ENCODE measurements at places on chromosomes 5 and 9.

DNA sequence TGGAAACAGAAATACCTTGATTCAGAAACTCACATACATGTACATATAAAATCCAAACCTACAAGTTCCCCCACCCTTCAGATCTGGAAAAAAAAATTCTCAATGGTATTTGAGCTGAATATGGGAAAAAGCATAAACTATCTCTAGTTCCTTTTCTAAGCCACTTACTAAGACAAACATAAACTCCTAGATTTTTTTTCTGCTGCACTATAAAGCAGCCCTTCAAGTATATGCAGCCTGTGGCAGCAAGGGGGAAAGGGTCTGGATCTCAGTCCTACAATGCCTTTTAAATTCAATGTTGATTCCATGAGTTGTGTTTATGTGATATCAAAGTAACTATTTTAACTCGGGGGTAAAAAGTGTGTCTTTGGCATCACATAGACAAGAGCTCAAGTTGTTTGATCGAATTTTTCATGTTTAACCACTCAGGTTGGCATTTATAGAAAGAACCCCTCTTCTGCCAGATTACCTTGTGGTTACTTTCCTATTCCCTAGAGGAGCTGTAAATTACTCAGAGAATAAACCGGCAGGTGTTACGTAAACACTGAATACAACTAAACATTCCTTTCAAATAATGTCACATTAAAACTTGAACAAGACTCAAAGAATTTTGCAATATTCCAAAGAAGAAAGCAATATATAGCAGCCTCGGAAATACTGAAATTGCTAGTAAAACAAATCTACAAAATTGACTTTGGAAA lies 91.8 kb upstream of the FER start:
- DNase-seq, result no peak

DNA sequence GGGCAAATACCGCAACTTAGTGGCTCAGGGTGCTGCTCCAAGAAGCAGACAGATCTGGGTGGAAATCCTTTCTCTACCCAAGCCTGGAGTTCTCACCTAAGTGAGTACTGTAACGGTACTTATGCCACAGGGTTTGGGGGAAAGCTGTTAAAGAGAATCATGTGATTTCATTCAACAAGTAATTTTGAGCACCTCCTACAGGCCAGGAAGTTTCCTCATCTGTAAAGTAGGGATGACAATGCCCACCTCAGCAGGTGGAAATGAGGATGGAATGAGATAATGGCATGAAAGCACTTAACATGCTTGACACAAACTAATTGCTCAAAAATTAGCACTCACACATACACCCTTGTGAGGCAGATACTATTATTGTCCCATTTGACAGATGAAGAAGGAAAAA lies 114.1 kb downstream of the JAKMIP2 start:
- no peak for DNase-seq

- DNase-seq, result no peak
These were observed 65.2 kb downstream of the HMHB1 start for GRCh38 chr5:143877196-143877595.

DNA sequence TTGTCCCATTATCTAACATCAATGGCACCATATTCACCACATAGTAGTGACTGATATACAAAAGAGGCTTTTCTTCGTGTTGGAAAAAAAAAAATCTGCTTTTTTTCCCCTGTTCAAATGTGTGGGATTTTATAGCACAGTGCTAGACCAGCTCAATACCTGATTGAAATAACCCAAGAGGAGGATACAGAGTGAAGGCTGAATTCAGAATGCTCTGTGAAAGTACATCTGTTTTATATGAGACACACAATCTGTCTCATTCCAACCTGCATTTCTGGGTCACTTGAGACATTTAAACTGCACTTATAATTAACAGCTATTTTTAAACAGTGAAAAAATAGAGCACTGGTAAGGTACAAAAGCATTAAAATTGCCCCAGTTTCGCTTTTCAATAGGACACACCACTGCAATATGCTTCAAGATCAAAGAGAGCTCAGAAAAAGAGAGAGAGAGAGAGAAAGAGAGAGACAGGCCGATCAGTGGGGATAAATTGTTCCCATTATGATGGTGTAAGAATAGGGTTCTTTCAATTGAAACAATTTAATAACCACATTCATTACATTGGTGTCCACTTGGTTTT lies 179.3 kb downstream of the NR2F1-AS1 start:
- DNase-seq, result no peak

- DNase-seq, result no peak
These were observed 17.4 kb downstream of the UBTD2 start for GRCh38 chr5:172266071-172266675.

DNA sequence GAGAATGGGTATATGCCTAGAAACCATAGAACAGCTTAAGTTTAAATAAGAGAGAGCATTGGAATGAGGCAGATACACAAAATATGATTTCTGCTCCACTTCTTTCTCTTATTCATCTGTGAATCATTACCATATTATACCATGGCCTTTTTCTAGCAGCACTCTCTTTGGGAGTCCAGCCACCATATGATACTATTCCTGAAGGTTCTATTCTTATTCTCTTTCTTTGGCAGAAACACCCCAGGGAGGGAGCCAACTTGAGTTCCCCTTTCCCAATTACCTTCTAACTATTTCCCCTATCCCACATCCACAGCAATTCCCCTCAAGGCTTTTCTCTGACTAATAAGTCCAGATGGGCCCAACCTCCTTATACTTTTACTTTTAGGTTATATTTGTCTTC lies 55.9 kb downstream of the NDUFAF2 start:
- DNase-seq, result no peak

DNA sequence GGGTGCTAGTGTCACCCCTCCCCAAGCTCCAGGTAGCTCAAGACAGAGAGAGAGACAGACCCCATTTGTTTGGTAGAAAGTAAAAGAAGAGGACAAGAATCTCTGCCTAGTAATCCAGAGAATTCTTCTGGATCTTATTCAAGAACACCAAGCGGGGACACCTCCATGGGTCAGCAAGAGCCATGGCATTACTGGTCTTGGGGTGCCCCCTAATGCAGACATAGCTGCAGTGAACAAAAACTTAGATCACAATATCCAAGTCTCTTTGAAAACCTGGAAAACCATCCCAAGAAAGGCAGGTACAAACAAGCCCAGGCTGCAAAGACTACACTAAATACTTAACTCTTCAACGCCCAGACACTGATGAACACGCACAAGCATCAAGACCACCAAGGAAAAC lies 29.9 kb upstream of the PDE4D start:
- no peak for DNase-seq

DNA sequence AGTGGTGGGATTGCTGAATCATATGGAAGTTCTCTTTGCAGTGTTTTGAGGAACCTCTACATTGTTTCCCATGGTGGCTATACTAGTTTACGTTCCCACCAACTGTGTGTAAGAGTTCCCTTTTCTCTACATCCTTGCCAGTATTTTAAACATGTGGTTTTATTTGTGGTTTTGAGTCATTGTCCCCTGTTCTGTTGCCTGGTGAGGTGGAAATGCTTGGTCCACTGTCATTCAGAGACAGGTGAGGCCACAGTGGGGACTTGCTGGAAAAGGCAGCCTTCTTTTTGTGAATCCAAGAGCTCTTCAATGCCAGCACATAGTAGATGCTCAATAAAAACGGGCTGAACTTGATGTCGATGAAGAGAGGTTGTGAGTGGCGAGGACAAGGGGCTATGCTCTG lies 44.2 kb downstream of the SH3PXD2B start:
- DNase-seq, result no peak

DNA sequence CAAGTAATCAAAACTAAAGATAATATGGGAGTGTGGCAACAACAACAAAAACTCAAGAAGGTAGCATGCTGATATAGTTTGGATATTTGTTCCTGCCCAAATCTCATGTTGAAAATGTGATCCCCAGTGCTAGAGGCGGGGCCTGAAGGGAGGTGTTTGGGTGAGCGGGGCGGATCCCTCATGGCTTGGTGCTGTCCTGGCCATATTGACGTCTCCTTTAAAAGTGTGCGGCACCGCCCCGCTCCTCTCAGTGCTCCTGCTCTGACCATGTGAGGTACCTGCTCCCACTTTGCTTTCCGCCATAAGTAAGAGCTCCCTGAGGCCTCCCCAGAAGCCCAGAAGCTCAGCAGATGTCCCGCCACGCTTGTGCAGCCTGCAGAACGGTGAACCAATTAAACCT lies 25.6 kb downstream of the MED27 start:
- DNase-seq, result no peak

- DNase-seq, result no peak
These were observed 48.6 kb upstream of the FCN1 start for GRCh38 chr9:134966270-134966669.

DNA sequence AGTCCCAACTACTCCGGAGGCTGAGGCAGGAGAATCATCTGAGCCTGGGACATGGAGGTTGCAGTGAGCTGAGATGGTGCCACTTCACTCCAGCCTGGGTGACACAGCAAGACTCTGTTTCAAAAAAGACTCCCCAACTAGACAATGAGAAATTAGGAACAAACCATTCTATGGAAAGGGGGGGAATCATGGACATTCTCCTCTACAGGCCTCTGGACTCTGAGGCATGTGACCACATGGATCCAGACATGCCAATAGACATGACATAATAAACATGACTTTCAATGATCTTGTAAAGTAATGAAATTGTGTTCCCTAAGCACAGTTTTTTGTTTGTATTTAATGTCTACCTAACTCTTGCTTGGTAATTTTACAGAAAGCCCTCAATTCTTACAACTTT lies 8.8 kb downstream of the HOMER1 start:
- no peak for DNase-seq

GRCh38 chr5:79227484-79228025 lies 8.4 kb upstream of the JMY start:
- DNase-seq, result no peak

DNA sequence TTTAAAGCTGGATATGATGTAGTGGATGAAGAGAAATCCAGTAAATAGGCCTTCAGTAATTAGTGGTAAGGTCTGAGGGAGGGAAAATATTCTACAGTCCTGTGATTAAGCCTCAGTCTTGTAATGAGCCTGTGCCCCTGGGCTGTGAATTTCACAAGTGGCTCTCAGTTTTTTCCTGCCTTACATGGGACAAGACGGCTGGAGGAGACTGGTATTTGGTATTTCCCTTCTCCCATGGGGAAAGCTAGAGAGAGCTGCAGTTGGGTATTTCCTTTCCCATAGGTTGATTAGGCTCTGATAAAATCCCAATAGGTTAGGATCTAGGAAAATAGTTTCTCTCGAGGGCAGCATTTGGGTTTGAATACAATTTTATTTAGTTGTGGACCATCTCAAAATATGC lies 62.2 kb upstream of the GNA14 start:
- DNase-seq, result no peak

DNA sequence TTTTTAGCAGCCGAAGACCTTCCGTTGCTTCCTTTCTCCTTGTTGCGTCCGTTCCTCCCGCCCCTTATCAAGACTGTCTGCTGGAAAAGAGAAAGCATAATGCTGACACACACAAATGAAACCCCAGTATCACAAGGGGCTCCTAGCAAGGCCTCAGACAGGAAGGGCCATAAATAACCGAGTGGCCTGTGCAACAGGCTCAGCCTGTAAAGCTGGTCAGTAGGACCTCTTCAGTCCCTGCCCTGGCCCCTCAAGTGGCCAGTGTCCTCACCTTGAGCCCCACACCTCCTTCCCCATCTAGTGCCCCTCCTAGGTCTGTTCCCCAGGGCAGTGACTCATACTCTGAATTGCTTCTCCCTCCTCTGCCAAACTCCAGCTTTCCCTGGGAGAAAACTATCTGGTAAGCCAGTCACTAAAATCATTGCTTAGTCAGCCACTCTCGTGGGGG lies 174.6 kb upstream of the IL12B start:
- DNase-seq, result no peak

DNA sequence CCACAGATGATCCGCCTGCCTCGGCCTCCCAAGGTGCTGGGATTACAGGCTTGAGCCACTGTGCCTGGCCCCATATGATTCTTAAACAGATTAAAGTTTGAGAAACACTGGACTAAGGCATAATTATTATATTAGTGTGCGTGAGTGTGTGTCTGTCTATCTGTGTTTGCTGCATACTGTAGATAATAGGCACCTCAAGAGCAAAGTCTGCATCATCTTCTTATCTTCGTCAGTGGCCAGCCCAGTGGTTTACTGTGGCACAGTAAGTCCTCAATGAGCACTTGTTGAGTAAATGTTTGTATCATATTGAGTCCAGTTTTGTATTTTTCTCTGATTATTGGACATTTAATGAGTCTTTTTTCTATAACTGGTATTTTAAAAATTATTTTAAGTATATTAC lies 81.7 kb downstream of the ITGA1 start:
- DNase-seq, result no peak

- no peak for DNase-seq
These were observed 146.5 kb downstream of the MTX3 start for GRCh38 chr5:79844571-79844970.

DNA sequence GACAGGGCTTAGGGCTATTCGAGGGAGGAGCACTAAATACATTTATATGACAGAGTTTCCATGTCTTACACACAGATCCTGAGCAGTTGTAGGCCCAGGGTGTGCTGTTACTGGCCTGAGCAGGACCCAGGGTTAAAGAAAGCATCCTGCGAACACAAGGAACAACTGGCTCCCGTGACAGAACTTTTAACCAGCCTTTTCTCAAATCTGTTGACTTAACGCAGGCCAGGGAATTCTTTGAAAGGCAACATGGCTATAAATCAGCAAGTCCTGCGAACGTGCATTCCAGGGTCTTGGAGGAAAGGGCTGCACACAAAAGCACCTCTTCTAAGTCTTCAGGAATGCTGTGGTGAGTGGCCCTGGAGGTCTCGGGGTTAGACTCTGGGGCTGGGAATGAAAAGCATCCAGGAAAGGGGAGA lies 45.2 kb upstream of the ANKRD55 start:
- no peak for DNase-seq

GRCh38 chr5:150046031-150046430 lies 40.3 kb downstream of the CSF1R start:
- DNase-seq, result no peak

- no peak for DNase-seq
These were observed 32.9 kb upstream of the GPR151 start for GRCh38 chr5:146548781-146549449.

- no peak for DNase-seq
These were observed 189.5 kb downstream of the ACTL7B start for GRCh38 chr9:108666240-108666784.

- DNase-seq, result no peak
These were observed 410.0 kb upstream of the CD180 start for GRCh38 chr5:67606586-67606947.

- DNase-seq, result no peak
These were observed 71.5 kb downstream of the PSMB7 start for GRCh38 chr9:124343533-124344290.

GRCh38 chr5:24633715-24634325 lies 11.0 kb downstream of the CDH10 start:
- no peak for DNase-seq

GRCh38 chr9:70658765-70659164 lies 244.3 kb upstream of the KLF9 start:
- no peak for DNase-seq

GRCh38 chr9:36867672-36868471 lies 166.2 kb downstream of the PAX5 start:
- no peak for DNase-seq

- no peak for DNase-seq
These were observed 114.5 kb upstream of the LMX1B start for GRCh38 chr9:126499005-126499910.

GRCh38 chr5:1930880-1931603 lies 48.3 kb upstream of the IRX4 start:
- DNase-seq, result no peak
